Activated T-cell treated with anti-CD3 and anti-CD28 coated beads, Interleukin-2, amount 50 U/mL, for 72 hours (primary cell): ENCODE measurements at places on chromosomes 13 and 19.

DNA sequence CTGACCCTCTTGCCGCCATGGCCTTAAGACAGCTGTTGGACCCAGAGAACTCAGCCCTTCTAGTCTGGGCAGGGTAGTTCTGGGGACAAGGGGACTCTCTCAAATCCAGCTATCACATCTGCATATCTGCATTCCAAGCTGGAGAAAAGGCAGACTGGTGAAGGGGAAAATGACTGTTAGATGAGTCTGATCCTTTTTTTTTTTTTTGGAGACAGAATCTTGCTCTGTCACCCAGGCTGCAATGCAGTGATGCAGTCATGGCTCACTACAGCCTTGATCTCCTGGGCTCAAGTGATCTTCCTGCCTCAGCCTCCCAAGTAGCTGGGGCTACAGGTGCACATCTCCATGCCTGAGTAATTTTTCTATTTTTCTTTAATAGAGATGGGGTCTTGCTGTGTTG, 114.3 kb downstream of the SIPA1L3 start:
- DNase-seq: no peak

DNA sequence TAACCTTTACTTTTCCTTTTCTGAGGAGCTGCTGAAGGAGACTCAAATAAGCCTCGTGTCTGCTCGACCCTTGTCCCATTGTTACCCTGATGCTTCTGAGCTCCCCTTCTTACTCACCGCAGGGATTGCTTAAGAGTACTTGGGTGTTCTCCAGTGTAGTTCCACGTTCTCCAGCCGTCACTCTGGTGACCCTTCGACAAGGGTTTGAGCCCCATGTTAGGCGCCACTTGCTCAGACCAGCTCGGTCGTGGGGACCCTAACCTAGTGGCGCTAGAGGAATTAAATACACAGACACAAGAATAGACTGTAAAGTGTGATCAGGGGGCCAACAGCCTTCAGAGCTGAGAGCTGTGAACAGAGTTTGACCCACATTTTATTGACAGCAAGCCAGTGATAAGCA, 10.3 kb downstream of the ZNF480 start:
- peak; percentile 8 for DNase-seq

- DNase-seq: no peak
These were observed 10.2 kb upstream of the DCUN1D2 start for GRCh38 chr13:113500530-113501265.

DNA sequence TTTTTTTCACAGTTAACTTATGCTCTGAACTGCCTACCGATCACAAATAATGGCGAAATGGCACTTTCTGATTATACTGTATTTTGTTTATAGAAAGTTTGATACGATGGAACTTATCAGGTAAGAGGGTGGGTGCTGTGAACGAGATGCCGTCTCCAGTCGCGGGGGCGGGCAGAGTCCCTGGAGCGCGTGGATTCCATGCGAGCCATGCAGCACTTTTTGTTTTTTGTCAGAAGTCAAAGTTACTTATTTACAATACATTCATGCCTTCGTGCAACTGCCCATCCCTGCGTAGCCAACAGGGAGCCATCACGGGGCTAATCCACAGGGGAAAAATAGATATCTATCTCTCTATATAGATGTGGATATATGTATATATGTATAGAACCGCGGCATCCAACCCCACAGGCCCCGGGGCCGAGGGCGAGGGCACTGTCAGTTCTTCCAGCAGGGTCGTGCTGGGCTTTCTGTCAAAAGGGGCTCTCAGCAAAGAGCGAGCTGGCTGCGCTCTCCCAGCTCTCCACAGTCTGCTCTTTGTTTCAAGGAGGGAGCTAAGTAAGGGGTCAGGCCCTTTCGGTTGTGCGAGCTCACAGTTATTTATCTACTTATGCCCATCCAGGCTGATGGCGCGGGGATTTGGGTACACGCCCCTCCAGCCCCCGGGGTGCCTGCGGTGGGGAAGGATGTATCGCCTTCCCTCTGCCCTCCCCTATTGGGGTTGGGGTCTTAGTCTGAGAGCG, 3.4 kb downstream of the SLITRK1 start:
- no peak for DNase-seq

- DNase-seq: no peak
These were observed 99.2 kb downstream of the ANKRD10 start for GRCh38 chr13:110815471-110816204.

DNA sequence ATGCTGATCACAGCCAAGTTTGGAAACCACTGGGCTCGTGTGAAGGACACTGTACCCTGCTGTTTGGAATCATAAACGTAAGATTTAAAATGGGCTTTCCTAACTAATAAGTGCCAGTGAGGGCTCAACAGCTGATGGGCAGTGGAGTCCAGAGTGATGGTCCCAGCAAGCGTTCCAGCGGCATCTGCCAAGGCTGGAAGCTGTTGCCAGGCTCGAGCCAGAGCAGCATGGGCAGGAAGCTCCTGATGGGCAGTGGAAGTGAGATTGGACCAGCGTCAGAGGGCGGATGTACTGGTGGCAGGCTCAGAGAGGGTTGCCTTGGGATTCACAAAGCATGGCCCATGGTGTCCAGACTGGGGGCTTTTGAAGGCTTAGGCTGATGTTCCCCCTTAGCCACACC, 30.2 kb downstream of the COL4A2 start:
- no peak for DNase-seq

GRCh38 chr19:55673889-55674288, 1.1 kb upstream of the EPN1 start:
- no peak for DNase-seq

DNA sequence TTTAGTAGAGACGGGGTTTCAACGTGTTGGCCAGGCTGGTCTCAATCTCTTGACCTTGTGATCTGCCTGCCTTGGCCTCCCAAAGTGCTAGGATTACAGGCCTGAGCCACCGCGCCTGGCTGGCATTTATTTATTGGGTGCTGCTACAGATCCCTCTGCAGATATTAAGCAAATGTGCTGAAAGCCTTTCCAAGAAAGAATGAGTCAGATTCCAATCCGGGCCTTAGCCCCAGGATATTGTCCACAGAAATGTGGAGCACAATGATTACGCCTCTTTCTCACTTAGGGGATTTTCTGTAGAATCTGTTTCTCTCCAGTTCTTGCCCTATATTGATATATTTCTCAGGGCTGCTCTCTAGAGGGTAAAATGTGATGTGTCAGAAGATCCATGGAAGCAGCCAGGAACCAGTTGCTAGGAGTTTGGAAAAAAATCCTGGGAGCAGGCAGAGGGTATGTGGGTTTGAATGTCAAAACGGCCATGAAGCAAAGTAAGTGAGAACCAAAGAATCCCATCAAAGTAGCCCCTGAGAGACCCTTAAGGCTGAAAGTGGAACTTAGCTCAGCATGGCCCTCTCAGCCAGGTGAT, 24.8 kb upstream of the IGFL4 start:
- DNase-seq: no peak

- DNase-seq: peak; percentile 77
These were observed 3.5 kb downstream of the LYPD5 start for GRCh38 chr19:43798546-43799409.

DNA sequence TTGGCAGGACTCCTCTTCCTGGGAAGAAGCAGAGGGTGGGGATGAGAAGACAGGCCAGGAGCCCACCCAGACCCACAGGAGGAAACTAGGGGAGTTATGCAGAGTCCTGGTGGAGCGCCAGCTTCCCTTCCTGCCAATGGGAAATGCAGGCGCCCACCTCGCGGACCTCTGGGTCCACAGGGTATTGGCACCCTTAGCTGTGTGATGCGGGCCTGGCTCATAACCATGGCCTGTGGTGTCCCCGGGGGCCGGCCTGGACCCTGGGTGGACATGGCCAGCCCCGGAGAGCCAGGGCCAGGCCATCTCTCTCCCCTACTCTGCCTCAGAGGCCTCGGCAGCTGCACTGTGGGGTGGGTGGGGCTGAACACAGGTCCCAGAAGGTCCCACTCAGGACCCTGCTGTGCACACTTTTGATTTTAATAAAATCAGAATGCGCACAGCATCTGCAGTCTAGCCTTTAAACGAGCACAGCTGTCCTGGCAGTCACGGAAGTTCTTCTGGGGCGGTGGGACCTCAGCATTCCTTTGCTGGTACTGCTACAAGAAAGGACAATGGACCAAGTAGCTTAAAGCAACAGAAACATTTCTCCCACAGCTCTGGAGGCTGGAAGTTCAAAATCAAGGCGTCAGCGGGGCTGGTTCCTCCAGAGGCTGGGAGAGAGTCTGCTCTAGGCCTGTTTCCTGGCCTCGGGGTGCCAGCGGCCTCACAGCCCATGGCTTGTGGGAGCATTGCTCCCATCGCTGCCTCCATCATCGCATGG, 1.8 kb downstream of the F10 start:
- DNase-seq: no peak
